Femur (tissue), 1 donor: ENCODE measurements at places on chromosomes 3 and 15.

DNA sequence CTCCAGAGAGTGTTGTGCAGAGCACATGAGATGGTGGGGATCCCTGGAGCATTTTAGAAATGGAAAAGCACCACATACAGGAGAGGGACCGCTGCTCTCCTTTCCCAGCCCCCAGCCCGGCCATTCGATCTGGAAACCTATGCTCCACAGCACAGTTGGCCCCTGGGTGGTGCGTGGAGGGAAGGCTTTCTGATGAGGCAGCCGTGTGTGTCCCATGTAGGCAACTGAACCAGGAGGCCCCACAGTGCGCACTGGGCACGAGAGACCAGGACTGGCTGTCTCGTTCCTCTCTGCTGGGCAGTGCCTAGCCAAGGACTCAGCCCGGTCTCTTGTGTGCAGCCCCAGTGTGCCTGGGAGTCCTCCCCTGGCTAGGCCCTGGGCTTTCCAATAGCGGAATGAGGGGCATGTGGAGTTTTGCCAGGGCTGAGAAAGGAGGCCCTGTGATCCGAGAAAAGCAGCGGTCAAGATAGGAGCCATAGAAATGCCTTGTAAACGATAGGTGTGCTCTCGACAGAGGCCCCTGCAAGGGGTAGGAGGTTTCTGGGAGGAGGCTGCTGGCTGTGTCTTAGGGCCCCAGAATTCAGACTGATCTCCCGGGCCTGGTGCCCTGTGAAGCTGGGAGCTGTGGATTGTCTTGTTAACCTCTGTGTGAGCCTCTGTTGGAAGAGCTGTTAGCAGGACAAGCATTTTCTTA is 39.0 kb downstream of the CHDH start:
- peak; percentile 13 for DNase-seq

- DNase-seq: no peak
Observed at GRCh38 chr3:55341502-55342031, 145.5 kb downstream of the WNT5A start.

GRCh38 chr3:151989621-151990020 is 116.2 kb downstream of the SUCNR1 start:
- no peak for DNase-seq

DNA sequence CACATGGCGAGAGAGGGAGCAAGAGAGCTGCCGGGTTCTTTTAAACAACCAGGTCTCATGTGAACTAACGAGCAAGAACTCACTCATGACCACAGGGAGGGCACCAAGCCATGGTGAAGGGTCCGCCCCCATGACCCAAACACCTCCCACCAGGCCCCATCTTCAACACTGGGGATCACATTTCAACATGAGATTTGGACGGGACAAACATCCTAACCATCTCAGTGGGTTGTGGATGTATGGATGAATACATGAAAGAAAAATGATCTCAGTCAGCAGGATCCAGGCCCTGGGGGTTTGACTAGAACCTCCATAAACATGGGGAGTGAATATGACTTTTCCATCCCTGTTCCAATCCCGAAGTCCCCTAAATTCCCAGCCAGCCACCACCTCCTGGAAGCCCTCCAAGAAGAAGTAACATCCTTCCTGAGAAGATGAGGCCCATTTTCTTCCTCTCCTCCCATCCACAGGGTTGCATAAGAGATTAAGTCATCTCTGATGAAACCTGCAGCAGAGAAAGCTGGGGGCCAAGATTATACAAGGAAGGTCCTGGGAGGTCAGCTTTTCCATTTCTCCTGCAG is 9.5 kb downstream of the CAV3 start:
- no peak for DNase-seq

DNA sequence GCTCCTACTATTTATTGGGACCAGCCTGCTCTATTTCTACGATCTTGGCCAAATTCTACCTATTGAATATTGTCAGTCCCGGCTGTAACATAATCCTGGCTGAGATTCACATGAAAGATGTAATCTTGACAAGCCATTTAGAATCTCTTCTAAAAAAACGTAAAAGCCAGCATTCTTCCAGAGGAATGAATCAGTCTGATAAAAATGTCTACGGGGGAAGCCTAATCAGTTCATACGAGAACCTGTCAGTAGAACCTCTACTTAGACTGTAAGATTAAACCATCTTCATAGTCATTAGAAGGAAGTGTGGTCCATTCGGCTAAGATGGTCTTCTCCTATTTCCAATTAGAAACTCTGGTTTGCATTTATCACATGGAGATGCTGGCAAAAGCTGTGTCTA is 147.2 kb upstream of the WNT5A start:
- no peak for DNase-seq

GRCh38 chr3:158742871-158743663 is 10.8 kb upstream of the RARRES1 start:
- no peak for DNase-seq

GRCh38 chr3:23734481-23734880 is 71.3 kb upstream of the UBE2E1 start:
- DNase-seq: no peak

DNA sequence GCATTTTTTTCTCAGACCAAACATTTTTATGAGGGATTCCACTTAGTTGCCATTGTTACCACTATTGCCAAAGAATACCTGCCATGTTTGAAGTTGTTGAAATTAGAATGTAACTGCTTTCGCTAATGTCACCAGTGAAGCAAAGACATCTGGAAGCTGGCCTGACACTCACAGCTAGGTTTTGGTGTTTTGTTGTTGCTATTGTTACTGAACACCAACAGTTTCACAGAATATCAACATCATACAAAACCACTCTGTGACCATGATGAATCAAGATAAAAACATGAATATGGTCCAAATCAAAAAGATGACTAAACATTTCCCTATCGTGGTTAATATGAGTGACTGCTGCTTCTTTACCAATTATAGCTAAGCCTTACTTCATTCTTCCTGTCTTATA is 6.9 kb upstream of the CFAP20DC start:
- DNase-seq: no peak

- peak; percentile 59 for DNase-seq
Observed at GRCh38 chr3:184742676-184743135, 30.8 kb upstream of the MAGEF1 start.

GRCh38 chr15:70038730-70039392 is 58.9 kb downstream of the TLE3 start:
- no peak for DNase-seq

GRCh38 chr3:73602170-73602569 is 22.6 kb downstream of the PDZRN3 start:
- peak; percentile 67 for DNase-seq

GRCh38 chr3:190542846-190543245 is 29.0 kb downstream of the IL1RAP start:
- peak; percentile 58 for DNase-seq

DNA sequence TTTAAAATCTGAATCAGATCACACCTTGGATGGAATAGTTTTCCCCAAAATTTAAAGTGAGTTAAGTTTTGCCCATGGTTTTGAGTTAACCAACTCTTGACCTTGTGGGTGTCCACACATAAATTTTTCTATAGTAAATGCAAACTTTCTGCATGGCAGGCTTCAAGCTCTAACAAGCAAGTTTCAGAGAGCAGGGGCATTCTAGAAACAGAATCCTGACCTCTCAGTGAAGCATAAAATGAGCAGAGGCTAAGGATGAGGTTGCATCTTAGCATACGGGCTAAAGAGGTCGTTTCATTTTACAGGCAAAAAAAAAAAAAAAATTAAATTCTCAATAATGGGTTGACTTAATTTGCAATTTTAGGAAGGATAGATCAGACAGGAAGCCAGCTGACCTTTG is 32.1 kb downstream of the CDC25A start:
- DNase-seq: no peak

GRCh38 chr15:99361545-99362185 is 110.4 kb downstream of the LRRC28 start:
- no peak for DNase-seq

GRCh38 chr3:151305060-151305774 is 11.4 kb downstream of the GPR87 start:
- peak; percentile 56 for DNase-seq

GRCh38 chr3:147427746-147428145 is 18.6 kb downstream of the ZIC1 start:
- DNase-seq: no peak

GRCh38 chr3:184679056-184679816 is 32.6 kb downstream of the MAGEF1 start:
- DNase-seq: peak; percentile 90

GRCh38 chr3:13083898-13084297 is 10.7 kb upstream of the IQSEC1 start:
- no peak for DNase-seq

- DNase-seq: no peak
Observed at GRCh38 chr3:174482541-174482940, 376.6 kb upstream of the NAALADL2 start.

GRCh38 chr3:156553705-156554356 is 1.1 kb downstream of the SSR3 start:
- DNase-seq: peak; percentile 46

- DNase-seq: peak; percentile 37
Observed at GRCh38 chr3:46692566-46692990, 901 bp downstream of the ALS2CL start.

DNA sequence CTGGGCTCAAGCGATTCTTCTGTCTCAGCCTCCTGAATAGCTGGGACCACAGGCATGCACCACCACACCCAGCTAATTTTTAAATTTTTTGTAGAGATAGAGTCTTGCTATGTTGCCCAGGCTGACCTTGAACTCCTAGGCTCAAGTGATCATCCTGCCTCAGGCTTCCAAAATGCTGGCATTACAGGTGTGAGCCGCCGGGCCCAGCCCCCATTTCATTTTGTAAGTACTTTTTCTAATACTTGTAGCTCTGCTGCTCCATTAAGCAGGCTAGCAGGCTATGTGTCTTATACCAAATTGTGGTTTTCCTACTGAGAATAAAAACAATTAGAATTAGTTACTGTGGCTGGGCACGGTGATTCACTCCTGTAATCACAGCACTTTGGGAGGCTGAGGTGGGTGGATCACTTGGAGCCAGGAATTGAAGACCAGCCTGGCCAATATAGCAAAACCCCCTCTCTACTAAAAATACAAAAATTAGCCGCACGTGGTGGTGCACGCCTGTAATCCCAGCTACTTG is 22.4 kb downstream of the NIPA1 start:
- no peak for DNase-seq

DNA sequence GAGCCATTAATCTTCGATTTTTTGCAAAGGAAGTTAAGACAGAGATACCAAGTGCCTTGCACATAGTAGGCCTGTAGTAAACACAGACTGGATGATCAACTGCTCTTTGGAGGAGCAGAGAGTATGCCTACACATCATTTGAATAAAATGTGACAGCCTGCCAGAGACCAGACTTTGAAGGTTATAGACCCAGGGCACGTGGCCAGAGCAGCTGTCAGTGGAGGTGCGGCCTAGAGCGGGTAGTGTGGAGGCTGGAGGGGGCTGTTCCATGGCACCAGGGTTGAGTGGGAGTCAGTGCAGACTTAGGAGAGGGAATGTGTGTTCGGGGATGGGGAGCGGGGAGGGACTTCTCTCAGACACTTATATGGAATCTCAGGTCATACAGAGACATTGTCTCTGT is 80.8 kb downstream of the SMAD3 start:
- DNase-seq: peak; percentile 84

GRCh38 chr15:99753066-99753465 is 19.8 kb upstream of the LYSMD4 start:
- no peak for DNase-seq
